Motor neuron (in vitro differentiated cells): ENCODE measurements at places on chromosomes 5 and 9. TPM values are rescaled to one million over a fixed set of nuclear protein-coding genes. Genes with fewer than 3 reads are reported as not detected.

The NUP214 gene
- 14.0 and 22.7 TPM in 2 replicates for total RNA-seq

The HAVCR1 gene
- 0.13 TPM in 1 of 2 replicates, not detected in the other for total RNA-seq

The QRFP gene
- 1.2 and 4.3 TPM in 2 replicates for total RNA-seq

DNA sequence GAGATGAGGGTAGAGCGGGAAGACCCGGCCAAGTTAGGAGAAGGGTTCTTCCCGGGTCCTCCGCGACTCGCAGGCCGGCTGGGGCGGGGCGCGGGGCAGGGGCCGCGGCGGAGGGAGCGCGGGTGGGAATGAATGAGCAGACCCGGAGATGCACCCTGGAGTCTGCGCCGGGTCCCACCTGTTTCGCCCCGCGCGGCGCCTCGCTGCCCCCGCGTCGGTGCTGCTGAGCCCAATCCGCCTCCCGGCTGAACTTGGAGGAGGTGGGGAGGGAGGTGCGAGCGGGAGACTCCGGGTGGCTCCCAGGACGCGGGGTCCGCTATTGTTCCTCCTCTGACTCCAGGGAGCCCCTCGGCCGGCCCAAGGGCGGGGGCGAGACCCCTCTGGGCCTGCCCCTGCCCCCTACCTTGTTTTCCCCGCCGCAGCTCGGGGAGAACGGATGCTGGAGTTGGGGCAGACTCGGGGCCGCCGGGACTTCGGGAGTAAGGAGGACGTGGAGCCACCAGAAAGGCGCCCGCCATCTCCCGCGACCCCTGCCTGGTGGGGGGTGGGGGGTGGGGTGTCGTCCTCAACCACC lies 659 bp downstream of the RAI14 start:
- ATAC-seq = no peak

DNA sequence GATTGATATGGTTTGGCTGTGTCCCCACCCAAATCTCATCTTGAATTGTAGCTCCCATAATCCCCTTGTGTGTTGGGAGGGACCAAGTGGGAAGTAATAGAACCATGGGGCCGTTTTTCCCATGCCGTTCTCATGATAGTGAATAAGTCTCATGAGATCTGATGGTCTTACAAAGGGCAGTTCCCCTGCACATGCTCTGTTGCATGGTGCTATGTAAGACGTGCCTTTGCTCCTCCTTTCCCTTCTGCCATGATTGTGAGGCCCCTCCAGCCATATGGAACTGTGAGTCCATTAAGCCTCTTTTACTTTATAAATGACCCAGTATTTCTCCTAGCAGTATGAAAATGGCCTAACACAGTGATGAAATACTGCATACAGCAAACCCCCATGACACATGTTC lies 84.8 kb upstream of the SELENOP start:
- no peak for ATAC-seq

DNA sequence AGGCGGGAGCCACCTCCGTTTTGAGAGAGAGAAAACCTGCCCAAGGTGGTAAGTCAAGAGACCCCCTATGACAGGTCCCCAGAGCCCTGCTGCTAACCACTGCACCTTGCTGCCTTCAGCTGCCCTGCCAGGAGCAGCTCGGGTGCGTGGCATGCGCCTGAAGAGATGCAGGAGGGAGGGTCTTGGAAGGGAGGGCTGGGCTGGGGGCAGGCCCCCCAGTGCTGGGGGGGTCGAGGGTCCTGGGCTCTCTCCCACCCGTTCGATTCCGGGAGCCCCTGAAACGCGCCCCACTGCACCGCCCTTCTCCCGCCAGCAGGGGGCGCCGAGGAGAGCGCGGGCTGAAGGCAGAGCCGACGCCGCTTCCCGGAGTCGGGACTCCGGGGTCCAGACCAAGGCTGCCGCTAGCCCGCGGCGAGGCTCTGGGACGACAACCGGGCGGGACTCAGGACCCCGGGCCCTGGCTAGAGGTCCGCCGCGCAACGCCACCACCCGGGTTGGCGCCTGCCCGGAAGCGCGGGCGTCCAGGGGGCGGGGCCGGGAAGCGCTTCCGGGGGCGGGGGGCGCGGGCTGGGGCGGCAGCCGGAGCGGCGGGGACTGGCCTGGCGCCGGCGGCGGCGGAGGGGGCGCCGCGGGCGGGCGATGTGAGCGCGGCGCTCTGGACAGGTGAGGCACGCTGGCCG lies at the start of gene ZBTB34:
Gene ZBTB34, plus strand, starts transcription at position 563 of the 680 bp plus-strand sequence. CDS start 18,761 bp downstream, outside the sequence.
- peak; percentile 83 for ATAC-seq

GRCh38 chr5:125326150-125326510 lies 579.7 kb upstream of the ZNF608 start:
- ATAC-seq = peak; percentile 97

DNA sequence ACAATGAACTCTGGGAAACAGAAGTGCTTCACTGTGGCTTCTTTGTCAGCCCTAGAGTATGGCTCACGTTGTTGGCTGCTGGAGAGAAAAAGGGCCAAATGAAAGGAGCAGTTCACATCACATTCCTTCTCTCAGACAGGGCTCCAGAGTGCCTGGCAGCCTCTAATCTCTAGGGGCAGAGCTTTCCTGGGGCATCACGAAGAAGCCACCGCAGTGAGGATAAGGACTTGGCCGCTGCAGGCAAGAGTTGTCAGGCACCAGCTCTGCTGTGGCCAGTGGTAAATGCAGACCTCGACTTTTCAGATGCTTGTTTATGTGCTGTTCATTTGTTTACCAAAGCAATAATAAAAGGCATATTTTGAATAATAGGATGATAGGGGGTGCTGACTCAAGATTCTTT lies 227.2 kb downstream of the ICE1 start:
- ATAC-seq = no peak

DNA sequence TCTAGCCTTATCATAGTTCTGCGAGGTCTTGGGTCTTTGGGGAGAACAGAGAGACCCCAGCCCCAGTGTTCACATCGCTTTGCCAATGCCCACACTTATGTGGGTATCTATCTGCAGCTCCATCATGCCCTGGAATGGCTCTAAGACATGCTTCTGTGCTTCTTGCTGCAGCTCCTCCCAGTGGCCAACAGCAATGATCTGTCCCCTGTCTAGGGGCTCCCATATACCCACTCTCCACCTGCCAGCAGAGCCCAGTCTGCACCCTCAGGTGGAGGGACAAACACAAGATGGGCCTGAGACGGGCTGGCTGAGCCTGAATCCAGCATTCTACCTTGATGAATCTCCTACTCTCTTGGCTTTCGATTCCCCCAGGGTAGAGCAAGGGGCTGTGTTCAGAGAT lies 14.6 kb upstream of the DAP start:
- no peak for ATAC-seq

GRCh38 chr5:2263763-2264162 lies 381.0 kb upstream of the IRX4 start:
- no peak for ATAC-seq

- no peak for ATAC-seq
Observed at GRCh38 chr5:71461360-71461759, 5.9 kb downstream of the BDP1 start.

- no peak for ATAC-seq
Observed at GRCh38 chr9:81022177-81022576, 667.2 kb downstream of the TLE1 start.
